Effector memory CD4-positive, alpha-beta T cell (primary cell): ENCODE measurements at places on chromosomes 1 and 21.

- no peak for DNase-seq
Measured at GRCh38 chr1:118821801-118822200, 166.3 kb downstream of the TBX15 start.

DNA sequence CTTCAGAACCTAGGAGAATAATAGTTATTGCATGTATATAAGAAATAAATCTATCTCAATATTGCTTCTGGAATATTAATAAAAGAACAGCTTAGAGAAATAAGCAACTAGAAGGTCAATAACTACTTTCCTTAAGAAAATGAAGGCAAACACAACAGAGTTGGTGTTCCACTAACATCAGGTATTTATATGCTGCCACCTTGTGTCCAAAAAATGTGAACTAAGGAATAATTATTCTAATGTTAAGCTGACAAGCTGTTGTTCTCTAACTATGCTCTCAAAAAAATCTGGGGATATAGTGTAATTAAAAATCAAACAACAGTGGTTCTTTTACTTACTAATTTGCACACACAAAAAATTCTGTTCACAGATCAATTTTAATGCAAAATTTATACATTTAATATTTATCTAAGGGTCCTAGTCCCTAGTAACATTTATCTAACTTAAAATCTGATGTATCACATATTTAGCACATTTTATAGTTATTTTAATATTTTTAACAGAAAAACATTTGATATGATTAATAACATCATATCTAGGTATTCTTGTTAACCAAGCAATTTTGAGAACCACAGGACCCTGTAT, 39.6 kb downstream of the UCHL5 start:
- no peak for DNase-seq

GRCh38 chr1:52296345-52296744, 69.7 kb downstream of the CC2D1B start:
- DNase-seq, result no peak

- DNase-seq, result no peak
Measured at GRCh38 chr1:201259476-201260235, 23.6 kb upstream of the PKP1 start.

DNA sequence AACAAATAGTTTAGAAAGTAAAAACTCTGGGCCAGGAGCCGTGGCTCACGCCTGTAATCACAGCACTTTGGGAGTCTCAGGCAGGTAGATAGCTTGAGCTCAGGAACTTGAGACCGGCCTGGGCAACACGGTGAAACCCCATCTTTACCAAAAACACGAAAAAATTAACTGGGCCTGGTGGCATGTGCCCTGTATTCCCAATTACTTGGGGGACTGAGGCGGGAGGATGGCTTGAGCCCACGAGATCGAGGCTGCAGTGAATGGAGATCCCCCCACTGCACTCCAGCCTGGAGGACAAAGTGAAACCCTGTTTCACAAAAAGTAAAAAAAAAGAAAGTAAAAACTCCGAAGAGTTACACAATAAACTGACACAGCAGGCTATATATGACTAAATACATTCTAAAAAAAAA, 10.6 kb downstream of the CEP170 start:
- DNase-seq, result no peak

DNA sequence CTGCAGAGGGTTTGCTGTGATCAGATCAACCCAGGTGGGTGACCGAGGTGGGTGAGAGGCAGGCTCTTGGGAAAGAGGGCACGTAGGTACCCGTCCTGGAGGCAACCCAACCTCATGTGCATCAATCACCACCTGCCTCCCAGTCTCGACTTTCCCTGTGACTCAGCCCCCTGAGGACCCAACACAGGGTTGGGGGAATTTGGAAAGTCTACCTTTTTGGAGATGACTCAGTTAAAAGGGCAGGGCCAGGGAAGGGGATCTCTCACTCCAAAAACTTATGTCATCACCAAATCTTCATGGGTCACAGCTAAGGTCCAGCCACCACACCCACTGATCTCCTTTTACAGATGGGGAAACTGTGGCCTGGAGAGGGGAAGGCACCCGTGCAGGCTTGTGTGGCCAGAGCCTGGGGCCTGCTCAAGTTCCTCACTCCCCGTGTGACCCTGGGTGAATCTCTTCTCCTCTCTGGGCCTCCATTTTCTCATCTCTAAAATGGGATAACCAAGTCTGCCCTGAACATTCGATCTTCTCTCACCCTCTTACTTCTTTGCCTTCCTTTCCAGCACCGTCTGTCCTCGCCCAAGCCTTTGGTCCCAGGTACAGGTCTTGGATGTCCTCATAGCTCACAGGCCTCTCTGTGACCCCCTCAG, 34.6 kb upstream of the WNT4 start:
- no peak for DNase-seq

GRCh38 chr1:169563019-169563615, 23.2 kb downstream of the F5 start:
- DNase-seq, result no peak

DNA sequence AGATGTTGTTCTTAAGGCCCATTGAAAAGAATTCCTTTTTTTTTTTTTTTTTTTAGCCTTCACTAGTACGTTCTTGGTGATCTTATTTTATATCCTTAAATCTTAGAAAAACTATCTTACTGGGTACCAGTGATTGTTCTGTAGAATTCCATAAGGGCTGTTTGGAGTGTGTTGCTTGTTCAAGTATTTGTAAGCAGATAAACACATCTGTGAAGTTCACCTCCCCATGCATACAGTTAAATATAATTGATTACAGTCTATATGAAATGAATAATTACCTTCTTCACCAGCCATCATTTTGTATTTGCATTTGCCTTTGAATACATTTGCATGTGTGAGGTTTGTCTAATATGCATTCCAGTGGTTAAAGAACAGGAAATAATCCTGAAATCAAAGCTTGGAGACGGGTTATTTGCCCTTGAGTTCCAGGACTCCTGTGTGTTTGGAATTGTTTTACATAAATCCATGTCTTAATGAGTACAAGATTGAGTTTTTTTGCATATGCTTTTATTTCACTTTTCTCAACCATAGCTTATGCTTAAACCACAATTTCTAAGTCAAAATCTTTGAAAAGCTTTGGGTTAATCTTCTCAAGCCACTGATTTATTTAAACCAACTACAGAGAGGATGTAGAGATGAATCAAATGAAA, 73.1 kb downstream of the VPS13D start:
- no peak for DNase-seq

- DNase-seq, result no peak
Measured at GRCh38 chr1:218401998-218402785, 57.1 kb downstream of the TGFB2 start.

DNA sequence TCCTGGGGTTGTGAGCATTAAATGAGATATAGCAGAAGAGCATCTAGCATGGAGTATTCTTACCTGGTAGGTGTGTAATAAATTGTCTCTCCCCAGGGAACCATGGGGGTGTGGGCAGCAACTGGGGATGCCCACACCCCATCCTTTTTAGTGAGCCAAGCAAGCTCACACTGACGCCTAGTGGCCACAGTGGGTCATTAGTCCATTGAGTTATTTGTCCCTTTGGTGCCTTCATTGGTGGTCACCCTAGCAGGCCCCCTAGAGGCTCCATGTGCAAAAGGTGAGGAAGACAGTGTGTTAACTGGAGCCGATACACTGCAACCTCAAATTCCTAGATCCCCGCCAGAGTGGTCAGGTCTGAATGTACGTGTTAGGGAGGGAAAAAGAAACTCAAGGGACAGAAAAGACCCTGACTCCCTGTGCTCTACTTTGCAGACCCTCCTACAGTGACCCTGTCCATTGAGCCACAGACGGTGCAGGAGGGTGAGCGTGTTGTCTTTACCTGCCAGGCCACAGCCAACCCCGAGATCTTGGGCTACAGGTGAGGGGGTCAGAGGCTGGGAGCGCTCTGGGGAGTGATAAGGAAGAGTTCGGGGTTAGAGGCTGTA, 93.3 kb upstream of the CD1D start:
- no peak for DNase-seq

DNA sequence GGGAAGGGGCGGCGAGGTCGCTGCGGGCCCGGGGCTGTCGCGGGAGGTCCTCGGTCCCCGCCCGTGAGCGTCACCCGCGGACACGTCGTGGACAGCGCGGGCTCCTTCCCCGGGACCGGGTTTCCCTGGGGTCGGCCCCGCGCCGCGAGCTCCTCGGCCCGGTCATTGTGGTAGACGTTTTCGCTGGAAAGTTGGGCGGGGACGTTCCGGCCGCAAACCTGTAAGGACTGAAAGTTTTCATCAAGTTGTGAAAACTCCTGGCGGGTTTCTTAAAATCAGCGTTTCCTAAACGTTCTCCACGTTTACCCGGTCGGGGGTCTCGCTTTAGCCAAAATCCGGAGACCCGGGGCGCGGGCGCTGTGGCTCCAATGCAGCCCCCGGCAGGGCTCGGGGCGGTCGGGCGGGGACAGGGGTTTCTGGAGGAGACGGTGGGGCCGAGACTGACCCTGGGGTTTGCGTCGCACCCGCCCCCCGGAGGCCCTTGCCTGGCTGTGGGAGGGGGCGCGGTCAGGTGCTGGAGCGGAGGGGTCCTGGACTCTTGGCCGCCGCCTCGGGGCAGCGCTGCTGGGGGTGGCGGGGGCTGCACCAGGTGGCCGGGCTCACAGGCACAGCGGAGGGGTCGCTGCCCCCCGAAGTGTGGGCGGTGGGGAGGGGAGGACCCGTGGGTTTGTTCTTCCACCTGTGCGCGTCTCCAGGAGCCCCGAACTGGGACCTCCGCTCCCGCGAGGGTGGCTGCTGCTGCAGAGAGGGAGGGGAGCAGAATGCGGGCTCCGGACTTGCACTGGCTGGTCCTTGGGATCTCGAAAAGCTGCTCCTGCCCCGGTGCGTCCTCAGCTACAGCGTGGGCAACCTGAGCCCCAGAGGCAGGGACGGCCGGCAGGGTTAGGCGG, 827 bp downstream of the PRKCZ start:
- DNase-seq, result no peak

DNA sequence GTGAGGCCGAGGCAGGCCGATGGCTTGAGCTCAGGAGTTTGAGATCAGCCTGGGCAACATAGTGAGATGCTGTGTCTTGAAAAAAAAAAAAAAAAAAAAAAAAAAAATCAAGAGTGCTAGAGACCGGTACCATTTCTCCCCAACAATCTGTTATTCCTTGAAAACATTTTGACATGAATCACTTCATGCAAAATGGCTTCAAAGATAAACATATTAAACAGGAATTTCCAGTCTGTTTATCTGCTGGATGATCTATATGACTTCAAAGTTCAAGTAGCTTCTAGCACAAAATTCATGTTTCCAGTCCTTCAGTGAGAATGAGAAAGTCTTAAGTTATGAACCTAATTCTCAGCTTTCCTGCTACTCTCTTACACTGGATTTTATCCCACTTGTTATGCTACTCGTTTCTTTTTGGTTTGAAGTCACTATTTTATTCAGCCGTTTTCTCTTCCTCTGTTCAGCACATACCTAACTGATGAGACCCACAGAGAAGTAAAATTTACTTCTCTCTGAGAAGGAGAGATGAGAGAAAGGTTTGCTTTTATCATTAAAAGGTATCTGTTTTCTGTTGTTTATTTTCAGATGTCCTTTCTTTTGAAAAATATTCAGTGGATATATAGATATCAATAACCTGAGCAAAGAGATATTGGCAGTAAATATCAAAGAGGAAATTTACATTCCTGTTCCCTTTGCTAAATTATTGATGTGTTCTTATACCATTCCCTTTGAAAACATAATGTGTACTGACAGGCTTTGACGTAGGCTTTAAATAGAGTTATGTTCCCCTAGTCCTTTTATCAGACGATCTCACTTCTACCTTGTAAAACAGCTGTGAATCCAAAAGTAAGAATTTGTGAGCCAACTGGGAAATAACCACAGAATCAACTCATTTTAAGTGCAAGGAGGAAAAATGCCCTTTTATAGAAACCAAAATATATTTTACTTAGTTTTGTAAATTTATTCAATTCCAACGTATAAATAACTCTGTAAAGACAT, 38.2 kb downstream of the CD46 start:
- no peak for DNase-seq

- DNase-seq, result no peak
Measured at GRCh38 chr1:203353486-203353885, 2.6 kb upstream of the FMOD start.

DNA sequence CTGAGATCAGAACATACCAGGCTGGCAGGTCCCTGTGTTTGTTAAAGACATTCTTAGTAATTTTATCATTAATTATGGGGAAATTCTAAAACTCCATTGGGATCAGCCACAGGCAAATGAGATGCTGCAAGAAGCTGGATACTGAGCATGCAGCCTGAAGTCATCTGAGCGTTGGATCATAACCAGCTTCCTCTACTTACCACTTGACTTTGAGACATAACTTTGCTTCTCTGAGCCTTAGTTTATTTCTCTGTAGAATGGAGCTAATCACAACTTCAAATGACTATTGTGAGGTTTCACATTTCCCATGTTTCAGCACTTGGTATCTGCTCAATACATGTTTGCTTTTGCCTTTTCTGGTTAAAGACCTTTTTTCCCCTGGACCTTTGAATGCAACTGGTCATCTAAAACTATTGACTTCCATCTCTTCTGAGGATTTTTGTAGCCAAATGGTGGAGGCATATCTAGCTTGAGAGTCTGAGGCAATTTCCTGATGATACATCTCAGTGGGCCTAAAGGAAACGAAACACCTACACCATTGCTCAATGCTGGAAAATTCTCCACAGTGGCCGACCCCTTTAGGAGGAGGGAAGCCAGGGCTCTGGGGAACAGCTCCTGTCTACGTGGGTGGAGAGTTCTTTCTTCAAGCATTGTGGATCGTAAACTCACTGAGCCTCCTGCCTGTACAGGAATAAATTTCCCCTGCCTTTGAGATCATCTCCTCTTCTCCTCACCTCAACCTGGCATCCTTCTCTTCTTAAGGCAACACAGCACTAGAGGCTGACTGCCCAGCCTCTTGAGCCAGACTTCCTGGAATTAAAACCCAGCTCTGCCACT, 109.1 kb upstream of the HOOK1 start:
- no peak for DNase-seq

- no peak for DNase-seq
Measured at GRCh38 chr1:244394826-244395765, 56.6 kb downstream of the ADSS2 start.

GRCh38 chr1:226699166-226699565, 39.9 kb downstream of the ITPKB start:
- no peak for DNase-seq

GRCh38 chr1:85317560-85317959, 41.1 kb upstream of the BCL10 start:
- DNase-seq, result no peak

DNA sequence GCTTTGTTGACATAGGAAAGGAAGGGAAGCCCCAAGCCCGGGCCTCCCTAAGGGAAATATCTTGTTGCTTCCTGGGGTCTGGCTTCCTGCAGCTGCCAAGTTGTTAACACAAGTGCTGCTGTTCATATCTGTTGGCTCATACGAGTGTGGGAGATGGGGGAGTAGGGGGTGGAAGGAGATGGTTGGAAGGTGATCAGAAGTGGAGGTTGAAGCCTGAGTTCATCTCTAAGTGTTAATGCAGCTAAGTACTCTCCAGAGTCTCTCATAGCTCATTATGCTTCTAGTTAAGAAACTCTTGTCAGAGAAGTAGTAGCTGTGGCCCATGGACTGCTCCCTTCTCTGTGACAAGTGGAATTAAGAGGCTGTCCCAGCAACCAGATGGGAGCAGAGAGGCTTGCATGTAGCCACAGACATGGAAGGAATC, 319.2 kb upstream of the SPAG17 start:
- no peak for DNase-seq

- no peak for DNase-seq
Measured at GRCh38 chr1:226589008-226589733, 40.6 kb downstream of the STUM start.
